ENCODE measurements at places on chromosomes 1 and 21.

GRCh38 chr1:82755671-82756070, 954.9 kb downstream of the ADGRL2 start:
- DNase-seq: no peak

DNA sequence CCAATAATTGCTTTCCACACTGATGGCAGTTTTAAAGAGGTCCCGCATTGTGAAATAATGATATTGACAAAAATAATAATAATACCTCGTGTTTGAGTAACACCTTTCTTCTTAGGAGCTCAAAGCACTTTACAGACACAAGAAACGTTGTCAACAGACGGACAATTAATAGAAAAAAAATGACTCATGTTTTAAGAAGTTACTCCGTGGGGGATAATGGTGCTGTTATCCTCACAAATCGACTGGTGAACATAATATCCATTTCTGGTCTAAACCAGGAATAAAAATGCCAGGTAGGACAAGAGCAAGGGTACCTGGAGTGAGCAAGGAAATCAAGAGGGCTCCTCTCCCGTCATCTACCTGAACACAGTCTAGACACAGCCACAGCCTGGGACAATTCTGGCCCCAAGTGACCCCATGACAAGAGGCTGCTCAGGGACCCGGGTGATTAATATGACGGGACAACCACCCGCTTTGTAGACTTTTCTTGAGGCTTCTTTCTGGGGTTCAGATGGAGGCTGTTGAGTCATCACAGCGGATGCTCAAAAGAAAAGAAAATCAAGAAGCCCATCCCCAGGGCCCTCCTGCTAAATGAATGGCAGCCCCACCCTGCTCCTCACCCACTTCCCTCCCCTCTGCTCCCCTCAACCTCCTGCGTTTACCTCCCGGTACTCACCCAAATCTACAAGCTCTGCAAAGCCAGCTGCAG, 146.2 kb upstream of the IRF2BP2 start:
- DNase-seq: no peak

DNA sequence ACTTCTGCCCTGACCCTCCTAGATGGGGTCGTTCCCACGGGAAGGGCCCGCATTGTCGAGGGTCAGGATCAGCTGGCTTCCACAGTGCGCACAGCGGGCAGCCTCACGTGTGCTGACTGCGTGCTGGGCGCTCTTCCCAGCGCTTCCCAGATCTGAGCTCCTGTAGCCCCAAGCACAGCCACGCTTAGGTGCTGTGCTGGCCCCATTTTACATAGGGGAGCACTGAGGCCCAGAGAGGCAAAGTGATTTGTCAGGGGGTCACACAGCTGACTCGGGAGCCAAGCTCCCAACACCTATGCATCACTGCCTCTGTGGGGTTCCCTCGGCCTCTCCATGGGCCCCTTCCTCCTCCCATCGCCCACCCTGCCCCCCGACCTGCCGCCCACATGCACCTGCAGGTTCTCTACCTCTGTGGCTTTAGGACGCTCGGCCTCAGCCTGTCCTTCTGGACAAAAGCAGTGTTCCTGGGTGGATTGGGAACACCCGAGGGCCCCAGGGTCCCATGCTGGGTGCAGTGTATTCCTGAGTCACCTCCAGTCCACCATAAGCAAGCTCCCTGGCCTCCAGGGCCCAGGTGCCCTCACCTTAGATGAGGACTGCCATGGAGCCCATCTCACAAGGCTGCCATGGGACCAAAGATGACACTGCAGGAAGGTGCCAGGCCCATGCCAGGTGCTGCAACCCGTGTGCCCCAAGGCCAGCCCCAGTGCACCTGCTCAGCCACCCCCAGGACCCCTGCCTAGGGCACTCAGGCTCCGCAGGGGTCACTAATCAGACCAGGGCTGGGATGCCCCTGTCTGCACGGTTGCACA, 23.3 kb downstream of the TFF3 start:
- no peak for DNase-seq

- no peak for DNase-seq
These were observed 219.7 kb downstream of the NFIA start for GRCh38 chr1:61301824-61302657.

DNA sequence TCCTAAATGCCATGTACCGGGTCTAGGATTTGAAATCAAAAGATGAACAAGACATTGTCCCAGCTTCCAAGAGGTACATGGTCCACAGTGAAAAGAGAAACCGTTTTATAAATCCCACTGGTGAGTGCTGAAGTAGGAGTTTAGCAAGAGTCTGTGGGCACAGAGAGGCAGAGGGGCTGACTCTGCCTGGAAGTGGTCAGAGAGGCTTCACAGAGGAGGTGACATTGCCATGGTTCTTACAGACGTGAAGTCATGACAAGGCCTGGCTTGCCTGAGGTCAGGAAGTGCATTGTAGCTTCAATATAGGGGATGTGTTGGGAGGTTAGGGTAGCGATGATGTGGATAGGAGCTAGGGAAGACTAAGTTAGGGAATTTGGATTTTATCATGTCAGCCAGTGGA, 28.4 kb downstream of the MAPKAPK2 start:
- no peak for DNase-seq

- no peak for DNase-seq
These were observed 6.0 kb downstream of the CDK18 start for GRCh38 chr1:205510308-205510950.

- DNase-seq: no peak
These were observed 60.4 kb downstream of the ARHGEF10L start for GRCh38 chr1:17599954-17600300.

DNA sequence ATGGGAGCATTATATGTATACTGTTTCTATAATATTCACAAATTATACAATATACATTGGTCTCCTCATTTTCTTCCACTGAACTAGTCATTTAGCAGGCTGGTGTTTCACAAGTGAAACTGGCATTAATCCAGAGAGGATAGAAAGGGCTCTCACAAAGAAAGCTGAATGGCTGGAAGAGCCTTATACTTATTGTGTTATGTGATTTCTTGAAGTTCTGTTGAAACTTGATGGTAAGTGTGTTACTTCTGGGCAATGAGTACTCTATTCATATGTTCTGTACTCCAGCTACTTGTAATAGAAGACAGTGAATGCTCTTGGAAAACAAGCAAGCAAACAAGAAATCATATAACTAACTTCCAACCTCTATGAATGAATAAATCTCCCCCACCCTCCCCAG, 14.9 kb downstream of the STX12 start:
- DNase-seq: no peak

DNA sequence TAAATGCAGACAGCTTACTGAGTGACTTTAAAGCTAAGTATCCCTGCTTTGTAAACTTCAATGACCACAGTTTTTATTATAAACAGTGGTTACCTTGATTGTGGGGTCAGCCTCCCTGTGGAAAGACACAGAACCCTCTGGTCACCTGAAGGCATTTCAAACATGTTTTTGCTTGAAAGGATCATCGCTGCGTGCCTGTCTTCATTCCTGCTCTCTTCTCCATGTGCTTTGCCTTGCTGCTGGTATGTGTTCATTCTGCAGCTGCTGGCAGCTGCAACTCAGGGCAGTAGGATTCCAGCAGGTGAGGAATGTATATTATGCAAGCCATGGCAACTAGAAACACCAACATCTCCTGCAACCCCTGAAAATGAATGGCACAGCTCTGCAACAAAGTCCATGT, 81.0 kb upstream of the VAV3 start:
- no peak for DNase-seq

GRCh38 chr21:46109313-46110221, 11.7 kb downstream of the COL6A2 start:
- no peak for DNase-seq

DNA sequence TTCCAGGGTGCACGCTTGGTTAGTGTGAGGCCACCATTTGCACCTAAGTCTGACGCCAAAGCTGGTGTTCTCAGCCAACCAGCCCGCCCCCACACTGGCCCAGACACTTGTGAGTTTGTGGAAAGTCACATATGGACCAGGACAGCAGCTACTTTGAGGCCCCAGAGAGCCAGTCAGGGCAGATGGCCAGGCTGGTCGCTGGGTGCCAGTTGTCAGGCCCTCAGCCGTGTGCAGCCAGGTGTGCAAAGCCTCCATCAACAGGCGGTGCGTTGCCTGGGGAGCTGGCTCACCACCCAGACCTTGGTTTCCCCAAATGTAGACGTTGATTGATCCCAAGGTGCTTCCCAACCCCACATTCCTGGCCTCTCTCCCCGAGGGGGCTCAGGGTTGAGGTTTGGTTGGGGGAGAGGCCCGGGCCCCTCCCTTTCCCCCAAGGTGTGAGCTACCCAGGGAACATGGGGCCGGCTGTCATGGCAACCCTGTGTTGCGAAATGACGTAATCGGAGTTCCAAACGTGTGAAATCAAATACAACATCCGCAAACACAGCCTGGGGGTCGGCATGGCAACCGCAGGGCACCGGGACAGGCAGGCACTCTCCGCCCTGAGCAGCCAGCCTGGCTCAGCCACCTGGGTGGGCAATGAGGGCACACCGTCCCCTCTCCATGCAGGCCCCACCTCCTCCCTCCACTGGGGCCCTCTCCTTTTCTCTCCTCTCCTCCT, 42.2 kb upstream of the WNT4 start:
- no peak for DNase-seq

DNA sequence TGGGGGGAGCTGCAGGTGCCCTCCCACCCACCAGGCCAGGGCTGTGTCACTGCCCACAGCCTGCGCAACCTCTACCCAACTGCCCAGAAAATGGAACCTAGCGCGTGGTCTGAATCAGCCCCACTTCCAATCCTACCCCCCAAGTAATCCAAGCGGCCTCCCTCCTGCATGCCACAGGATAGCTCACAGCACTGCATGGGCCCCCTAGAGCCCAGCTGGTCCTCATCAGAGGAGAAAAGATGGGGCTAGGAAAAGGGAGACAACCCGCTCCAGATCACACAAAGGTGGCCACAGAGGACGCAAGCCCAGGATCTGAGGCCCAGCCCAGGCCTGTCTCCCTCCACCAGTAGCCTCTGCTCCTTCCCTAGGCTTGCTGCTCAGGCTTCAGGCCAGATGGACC, 6.2 kb downstream of the ADGRB2 start:
- DNase-seq: no peak

GRCh38 chr1:24636661-24637357, 6.3 kb upstream of the SRRM1 start:
- no peak for DNase-seq

GRCh38 chr1:51644020-51644419, 27.1 kb downstream of the OSBPL9 start:
- no peak for DNase-seq

DNA sequence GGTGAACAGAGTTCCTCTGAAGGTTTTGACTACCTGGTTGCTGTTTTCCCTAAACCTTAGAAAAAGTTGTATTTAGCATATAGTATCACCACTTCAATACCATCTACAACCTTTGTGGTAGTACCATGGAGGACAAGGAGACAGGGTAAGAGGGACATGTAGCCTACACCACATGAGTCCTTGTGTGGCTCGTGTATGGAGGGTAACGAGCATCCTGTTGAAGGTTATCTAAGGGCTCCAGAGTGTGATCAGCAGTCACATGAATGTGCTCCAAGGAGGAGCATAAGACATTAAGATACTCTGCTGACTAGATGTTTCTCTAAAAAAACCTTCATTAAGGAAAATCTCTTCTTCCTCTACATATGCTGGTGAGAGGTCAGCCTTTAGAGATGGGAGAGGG, 67.3 kb downstream of the VCAM1 start:
- DNase-seq: no peak

- DNase-seq: no peak
These were observed 2.4 kb upstream of the C8B start for GRCh38 chr1:56967900-56968832.

GRCh38 chr1:47483651-47484050, 45.8 kb downstream of the FOXD2 start:
- DNase-seq: no peak

- DNase-seq: no peak
These were observed 1.2 kb downstream of the TUT4 start for GRCh38 chr1:52551507-52552235.

DNA sequence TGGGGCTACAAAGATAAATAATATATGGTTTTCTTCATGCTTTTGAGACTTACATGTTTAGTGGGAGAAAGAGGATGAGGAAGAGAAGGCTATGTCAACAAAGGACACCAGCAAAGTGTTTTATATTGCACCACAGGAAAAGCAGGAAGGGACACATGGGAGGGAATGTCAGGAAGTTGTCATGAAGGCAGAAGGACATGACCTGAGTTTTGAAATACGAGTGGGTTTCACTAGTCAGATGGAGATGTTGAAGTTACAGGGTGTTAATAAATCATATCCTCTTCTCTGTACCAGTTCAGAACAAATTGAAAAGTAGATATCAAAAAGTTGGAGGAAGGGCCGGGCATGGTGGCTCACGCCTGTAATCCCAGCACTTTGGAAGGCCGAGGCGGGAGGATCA, 18.2 kb upstream of the AGO1 start:
- no peak for DNase-seq

GRCh38 chr1:37473431-37474045, 842 bp upstream of the ZC3H12A start:
- no peak for DNase-seq

- no peak for DNase-seq
These were observed 185.8 kb downstream of the HS2ST1 start for GRCh38 chr1:87100271-87100670.

- DNase-seq: no peak
These were observed 73.5 kb upstream of the AKT3 start for GRCh38 chr1:243923292-243924171.

- no peak for DNase-seq
These were observed 717 bp upstream of the BATF3 start for GRCh38 chr1:212700223-212700891.

- no peak for DNase-seq
These were observed 72.1 kb upstream of the ABCG1 start for GRCh38 chr21:42146821-42147220.

DNA sequence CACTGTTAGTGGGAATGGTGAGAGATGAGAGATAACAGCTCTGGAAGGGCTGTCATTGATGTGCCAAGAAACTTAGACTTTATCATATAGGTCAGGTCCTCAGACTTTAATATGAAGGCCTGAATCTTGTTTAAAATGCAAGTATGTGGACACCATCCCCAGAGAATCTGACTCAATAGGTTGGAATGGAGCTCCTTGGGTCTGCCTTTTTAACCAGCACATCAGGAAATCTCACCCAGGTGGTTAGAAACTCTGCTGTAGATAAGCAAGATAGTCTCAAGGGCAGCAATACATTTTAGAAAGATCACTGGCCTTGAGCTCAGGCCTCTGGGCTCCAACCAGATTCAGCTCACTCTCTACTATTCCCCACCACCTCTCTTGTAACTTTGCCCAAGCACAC, 180.4 kb downstream of the SLC44A5 start:
- DNase-seq: no peak

DNA sequence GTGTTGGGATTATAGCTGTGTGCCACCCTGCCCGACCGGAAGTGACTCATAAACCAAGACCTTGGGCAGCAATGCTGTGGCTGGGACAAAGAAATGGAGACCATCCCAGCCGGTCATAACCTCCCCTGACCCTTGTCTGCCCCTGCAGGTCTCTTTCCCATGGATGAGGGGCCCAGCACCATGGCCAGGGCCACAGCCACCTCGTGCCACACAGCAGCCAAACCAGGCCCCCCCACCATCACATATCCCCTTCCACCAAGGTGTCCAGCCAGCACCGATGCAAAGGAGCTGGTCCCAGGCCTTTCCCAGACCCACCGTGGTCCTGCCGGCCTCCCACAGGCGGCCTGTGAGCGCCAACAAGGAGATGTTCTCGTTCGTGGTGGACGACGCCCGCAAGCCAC, 42.2 kb downstream of the FHAD1 start:
- DNase-seq: no peak

Data from stimulated activated CD8-positive, alpha-beta memory T cell treated with anti-CD3 and anti-CD28 coated beads, Interleukin-15, amount 100 ng/mL, for 1 hour (primary cell).